Neural progenitor cell (in vitro differentiated cells): ENCODE measurements at places on chromosomes 3 and 15. TPM values are rescaled to one million over a fixed set of nuclear protein-coding genes. Genes with fewer than 3 reads are reported as not detected.

The NT5DC2 gene
- 210 and 364 TPM in 2 replicates for total RNA-seq

The PIK3R4 gene
- 40.9 and 65.8 TPM in 2 replicates for total RNA-seq

The ZMYND10 gene
- 0.37 and 1.7 TPM in 2 replicates for total RNA-seq

The ROBO1 gene
- 168 and 169 TPM in 2 replicates for total RNA-seq

DNA sequence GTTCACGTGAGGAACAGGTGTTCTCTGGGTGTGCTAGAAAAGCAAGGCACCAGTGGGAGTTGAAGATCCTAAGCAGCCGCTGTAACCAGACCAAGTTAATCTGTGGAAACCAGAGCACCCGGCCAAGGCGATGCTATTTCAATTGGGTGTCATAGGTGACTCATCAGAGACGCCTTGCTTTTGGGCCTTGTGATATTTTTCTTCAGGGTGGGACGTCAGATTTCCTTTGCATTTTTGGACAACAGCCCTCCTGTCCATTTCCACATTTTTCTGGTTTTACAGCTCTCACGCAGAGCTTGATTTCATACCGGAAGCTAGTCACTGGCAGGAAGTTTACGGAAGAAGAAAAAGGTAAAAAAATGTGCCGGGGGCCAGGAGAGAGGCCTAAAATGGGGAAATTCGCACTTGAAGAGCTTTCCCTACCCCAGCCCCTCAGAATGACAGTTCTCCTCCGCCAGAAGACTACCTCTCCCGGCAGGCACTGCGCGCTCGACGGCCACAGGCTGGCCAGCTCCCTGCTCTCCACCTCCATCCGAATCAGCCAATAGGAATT lies 471 bp upstream of the KBTBD8 start:
- DNase-seq = no peak
- no peaks in the 10 kb centered on the region for H3K36me3 ChIP-seq
- H3K4me1 ChIP-seq = no peaks in the 10 kb centered on the region
